Activated CD8-positive, alpha-beta memory T cell treated with anti-CD3 and anti-CD28 coated beads for 1 hour (primary cell): ENCODE measurements at places on chromosomes 6 and 20.

DNA sequence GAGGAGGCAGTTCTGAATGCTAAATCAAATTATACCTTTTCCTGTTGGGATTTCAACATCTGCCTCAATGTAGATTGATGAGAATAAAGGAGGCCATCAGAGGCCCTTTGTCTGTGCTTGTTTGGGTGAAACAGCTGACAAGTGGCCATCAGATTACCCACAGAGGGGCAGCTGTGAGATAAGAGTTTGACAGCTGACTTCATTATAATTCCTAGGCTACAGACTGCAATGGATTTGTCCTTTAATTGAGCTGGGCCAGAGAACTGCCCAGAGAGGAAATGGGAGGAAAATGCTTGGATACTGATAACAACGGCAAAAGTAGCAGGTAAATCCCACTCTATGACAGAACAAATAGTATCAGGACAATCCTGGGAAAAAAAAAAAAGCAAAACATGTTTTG, 649.4 kb downstream of the HDGFL1 start:
- no peak for DNase-seq

DNA sequence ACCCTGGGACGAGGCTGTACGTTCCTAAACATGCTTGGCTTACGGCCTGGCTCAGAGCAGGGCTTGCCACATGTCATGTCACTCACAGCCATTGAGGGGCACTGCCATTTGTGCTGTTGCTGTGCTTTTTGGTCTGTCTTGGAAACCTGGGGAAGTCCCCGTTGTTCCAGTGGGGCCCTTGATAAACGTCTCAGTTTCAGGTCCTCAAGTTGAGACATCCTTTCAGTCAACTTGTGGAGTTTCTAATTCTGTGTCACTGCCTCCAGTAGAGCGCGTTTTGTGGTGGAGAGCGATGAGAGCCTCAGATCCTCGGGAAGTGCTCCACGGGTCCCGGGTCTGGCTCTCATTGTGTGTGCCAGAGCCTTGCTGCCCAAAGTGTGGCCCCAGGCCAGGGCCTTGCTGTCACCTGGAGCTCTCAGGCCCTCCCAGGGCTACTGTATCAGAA, 43.0 kb upstream of the CCR6 start:
- DNase-seq: no peak

GRCh38 chr20:62811320-62811719, 5.5 kb upstream of the COL9A3 start:
- no peak for DNase-seq

DNA sequence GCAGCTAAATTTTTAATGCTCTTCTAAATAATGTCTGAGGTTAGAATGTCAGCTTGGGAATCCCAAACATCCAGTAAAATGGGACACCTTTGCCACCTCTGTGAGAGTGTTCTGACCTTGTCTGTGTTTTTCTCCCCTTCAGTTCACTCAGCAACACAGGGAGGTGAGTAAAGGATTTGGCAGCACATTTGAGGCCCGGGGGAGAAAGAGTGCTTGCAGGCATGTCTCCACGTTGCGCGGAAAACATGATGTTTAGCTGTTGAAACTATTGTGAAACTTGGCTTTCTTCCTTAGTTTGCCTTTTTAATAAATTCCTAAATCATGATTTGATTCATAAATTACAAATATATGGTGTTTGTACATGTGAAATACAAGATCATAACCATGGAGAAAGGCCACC, 707.8 kb upstream of the FLRT3 start:
- no peak for DNase-seq

- DNase-seq: no peak
Measured at GRCh38 chr6:140183881-140184280, 809.4 kb upstream of the CITED2 start.

GRCh38 chr20:16491294-16491905, 81.8 kb downstream of the KIF16B start:
- DNase-seq: no peak

DNA sequence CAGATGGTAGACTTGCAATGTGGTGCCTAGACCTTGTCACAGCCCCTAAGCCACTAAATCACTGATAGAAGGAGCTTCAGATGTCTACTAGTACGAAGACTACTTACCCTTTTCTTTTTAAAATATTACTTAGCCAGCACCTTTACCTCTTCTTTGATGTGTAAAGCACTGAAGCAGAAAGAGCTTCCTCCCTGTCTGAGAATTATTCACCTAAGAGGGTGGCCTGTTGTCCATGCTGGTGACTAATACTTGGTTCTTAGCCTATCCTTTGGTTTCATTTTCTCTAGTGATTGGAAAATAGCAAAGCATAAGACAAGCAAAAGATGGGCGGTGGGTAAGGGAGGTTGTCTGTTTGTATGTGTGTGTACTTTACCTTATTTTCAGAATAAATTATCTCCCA, 794.6 kb downstream of the TFAP2A start:
- no peak for DNase-seq

DNA sequence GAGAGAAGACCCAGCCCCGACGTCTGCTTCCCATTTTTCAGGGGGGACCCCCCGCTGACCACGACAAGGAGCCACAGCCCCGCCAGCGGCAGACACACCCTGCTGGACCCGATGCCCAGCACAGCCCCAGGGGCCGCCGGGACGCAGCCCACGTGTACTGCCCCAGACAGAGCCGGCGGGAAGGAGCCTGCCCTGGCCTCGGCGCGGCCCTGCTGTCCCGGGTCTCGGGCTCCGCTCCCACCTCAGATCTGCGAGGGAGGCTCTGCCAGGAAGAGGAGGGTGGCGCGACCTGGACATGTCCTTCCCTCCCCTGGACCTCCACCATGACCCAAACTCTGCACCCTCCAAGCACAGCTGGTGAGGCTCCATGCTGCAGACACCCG, 54.7 kb downstream of the KCNQ2 start:
- DNase-seq: no peak

GRCh38 chr6:13711324-13711732, 307 bp downstream of the RANBP9 start:
- DNase-seq: no peak

DNA sequence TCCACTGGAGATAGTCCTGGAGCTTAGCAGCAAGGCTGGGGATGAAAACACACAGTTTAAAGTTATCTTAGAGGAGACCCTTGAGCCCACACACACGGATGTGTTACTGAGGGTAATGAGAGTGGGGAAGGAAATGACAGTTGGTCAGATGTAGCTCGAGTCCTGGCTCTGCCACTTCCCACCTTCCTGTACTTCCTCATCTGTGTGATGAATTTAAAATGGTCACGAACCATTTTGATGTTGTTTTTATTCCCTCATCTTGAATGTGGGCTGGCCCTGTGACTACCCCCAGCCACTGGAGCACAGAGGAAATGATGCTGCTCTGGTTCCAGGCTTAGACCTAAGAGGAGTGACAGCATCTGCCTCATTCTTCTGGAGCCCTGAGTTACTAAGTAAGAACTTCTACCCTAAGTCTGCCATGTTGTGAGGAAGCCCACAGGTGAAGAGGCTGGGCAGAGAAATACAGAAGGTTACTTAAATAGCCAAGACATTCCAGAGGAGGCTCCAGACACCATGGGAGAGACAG, 141.2 kb downstream of the NRN1 start:
- no peak for DNase-seq

- DNase-seq: no peak
Measured at GRCh38 chr20:1203630-1204029, 376 bp downstream of the C20orf202 start.

- DNase-seq: no peak
Measured at GRCh38 chr6:145749632-145750031, 14.3 kb upstream of the EPM2A start.

DNA sequence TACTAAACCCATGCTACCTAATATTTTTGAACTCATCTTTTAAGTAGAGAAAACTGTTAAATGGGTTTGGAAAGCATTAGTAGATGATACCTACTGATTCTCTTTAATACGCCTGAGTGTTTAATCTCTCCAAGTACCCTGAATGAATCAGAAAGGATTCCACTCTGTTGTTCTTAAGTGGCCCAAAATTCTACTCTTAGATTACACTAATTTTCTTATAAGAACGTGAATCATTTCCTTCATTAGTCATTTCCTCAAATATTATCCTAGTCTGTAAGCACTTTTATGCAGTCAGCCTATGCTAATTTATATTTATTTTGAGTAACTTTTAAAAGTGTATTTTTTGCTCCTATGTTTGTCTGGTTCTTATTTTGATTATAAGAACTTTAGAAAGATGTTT, 380.0 kb downstream of the BTBD9 start:
- no peak for DNase-seq

GRCh38 chr6:70956451-70957283, at the start of gene B3GAT2:
TSS of gene B3GAT2 (minus strand) at chr6:70957060. CDS start at chr6:70956429, 631 bp downstream.
- DNase-seq: no peak

GRCh38 chr6:10338151-10338550, 76.7 kb downstream of the TFAP2A start:
- no peak for DNase-seq

GRCh38 chr6:155604991-155605390, 149.4 kb upstream of the NOX3 start:
- DNase-seq: no peak

DNA sequence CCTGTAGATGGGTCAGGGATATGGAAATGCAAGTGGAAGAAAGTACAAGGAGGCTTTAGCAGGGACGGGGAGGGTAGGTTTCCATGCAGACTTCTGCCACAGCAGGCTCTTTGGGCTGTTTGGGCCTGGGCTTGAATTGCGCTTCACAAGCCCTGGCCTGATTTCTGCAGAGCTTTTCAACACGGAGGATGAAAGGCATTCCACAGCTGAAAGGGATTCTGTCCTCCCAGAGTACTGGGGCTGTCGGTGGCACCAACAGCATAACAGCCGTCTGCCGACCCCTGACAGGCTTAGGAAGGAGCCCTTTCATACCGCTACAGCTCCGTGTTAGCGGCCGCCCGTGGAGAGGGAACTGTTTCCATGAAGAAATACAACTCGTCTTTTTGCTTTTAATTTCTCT, 22.9 kb upstream of the TBC1D7 start:
- DNase-seq: no peak

DNA sequence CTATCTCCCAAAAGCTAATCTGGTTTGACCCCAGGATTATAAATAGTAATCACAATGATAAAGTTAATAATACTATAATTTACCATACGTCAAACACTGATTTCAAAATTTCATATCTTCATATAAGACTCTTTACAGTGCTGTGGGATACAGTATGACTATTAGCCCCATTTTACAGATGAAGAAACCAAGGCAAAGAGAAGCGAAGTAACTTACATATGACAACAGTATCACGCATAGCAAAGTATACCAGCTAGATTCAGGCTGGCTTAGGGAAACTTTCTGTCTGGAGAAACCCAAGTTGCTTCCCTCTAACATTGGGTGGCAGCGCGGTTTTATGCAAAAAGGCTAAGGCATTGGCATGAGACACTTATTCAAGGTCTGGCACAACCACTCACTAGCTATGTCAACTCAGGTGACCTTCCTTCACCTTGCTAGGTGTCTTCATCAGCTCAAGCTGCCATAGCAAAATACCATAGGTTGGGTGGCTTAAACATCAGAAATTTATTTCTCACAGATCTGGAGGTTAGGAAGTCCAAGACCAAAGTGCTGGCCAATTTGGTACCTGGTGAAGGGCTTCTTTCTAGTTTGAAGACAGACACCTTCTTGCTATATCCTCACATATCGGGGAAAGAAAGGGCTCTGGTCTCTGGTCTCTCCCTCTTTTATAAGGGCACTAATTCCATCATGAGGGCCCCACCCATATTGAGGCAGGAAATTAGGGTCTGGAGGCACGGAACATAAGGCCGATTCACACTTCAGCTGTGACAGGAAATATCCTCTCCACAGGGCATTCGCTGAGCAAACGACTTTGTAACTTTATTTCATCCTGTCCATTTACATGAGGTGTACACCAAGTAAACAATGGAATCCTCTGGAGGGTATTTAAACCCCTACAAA, 22.4 kb upstream of the UTRN start:
- DNase-seq: no peak

DNA sequence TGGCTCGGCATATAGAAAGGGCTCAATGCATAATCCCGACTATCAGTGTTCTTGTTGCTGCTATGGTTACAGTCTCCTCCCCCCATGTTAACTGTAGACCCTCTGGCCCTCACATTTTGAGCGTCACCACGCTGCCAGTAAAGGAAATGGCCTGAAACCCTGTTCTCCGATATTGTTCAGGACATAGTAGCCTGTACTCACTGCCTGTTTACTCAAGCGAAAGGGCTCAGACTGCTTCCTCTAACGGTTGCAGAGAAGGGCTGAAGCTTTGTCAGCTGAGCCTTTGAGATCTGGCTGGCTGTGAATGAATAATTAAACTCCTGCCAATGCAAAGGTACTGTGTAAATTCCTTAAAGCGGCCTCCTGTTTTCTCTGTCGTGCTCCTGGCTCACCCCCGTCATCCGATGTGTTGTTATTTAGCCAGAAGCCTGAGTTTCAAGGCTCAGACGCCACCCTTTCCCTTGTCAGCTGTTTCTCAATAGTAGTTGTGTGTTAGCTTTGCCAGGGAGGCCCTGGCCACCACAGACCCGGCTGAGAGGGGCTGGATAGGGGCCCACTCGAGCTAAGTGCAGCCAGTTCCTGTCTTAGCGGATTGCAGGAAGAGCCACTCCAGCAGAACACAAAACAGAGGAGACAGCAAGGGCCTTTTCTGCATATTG, 31.2 kb upstream of the RALGAPA2 start:
- DNase-seq: no peak

DNA sequence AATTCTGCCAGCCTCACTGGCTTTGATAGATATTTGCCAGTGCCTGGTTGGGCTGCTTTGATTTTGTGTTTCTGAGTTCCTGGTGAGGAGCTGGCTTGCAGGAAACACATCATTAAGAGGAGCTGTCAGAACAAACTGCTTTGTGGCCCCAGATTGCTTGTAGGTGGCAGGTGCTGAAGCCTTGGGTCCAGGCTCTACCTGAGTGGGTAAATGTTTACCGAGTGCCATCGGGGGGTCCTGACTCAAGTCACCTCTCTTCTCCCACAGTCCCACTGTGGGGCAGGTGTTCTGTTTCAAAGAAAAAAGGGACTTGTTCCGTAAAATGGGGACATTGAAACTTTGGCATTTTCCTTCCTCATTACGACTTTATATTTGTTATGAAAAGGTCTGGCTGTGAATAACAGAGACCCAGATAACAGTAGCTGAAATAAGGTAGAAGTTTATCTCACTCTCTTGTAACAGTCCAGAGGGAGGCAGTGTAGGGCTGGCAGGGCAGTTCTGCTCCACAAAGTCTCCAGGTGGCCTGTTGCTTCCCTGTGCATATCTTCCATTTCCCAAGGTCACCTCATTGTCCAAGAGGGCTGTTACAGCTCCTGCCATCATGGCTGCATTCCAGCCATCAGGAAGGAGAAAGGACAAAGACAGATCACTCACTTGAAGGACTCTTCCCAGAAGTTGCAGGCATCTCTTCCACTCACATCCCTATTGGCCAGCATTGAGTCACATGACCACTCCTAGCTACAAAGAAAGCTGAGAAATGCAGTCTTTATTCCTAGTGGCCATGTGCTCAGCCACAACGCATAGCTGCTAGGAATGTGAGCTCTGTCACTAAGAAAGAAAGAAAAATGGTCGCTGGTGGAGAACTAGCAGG, 149.9 kb upstream of the KCNG1 start:
- DNase-seq: no peak

DNA sequence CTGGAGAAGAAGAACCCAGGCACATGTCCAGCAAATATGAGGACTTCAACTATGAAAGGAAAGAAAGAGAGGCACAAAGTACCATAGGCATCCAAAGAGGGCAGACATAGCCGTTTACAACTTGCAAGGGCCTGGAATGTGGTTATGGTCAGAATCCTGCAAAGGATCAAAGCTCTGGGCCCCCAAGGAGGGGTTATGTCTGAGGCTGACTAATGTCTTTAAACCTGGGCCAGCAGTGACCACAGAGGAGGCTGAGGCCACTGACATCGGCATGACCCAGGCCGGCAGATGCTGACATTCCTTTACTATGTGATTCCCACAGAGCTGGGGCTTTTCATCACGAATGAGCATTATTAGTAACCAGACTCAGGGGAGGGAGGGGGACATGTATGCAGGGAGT, 861.1 kb downstream of the DHX35 start:
- no peak for DNase-seq

- DNase-seq: no peak
Measured at GRCh38 chr20:47969426-47969825, 184.1 kb upstream of the SULF2 start.
